ENCODE measurements at places on chromosomes 12 and 14.

GRCh38 chr12:23133471-23133870 is 508.5 kb downstream of the ETNK1 start:
- no peak for DNase-seq

DNA sequence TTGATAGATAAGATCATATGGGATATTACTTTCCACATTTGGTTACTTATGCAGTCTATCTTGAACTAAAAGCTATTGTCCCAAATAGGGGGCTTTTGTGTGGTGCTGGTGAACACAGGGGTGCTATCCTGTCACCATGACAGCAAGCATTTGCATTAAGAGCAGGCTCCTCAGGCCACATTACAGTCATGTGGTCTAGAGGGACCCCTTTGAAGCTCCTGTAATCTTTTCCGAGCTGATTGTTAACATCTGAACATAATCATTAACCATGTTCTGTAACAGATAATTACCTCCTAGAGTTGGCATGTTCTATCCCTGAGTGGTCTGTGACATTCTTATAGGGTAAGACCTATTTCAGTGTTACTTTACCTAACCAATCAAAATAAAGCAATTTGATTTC is 178.8 kb downstream of the KTN1 start:
- DNase-seq = no peak

GRCh38 chr12:46342562-46343033 is 30.0 kb downstream of the SLC38A2 start:
- no peak for DNase-seq

DNA sequence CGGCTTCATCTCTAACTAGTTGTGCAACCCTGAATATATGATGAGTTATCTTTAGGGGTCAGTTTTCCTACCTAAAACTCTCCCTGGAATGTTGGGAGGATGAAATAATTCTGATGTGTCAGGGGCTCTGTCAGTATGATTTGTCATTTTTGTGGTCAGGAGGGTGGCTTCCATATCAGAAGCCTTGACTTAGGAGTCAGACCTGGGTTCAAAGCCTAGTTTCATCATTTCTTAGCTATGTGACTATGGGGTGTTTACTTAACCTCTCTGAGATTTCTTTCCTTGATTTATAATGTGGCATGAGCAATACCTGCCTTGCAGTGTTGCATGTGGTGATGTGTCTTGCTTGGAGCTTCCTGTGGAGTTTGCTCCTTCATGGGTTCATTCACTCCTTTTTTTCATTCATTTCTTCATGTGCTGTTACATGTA is 146.8 kb downstream of the CHST11 start:
- no peak for DNase-seq

DNA sequence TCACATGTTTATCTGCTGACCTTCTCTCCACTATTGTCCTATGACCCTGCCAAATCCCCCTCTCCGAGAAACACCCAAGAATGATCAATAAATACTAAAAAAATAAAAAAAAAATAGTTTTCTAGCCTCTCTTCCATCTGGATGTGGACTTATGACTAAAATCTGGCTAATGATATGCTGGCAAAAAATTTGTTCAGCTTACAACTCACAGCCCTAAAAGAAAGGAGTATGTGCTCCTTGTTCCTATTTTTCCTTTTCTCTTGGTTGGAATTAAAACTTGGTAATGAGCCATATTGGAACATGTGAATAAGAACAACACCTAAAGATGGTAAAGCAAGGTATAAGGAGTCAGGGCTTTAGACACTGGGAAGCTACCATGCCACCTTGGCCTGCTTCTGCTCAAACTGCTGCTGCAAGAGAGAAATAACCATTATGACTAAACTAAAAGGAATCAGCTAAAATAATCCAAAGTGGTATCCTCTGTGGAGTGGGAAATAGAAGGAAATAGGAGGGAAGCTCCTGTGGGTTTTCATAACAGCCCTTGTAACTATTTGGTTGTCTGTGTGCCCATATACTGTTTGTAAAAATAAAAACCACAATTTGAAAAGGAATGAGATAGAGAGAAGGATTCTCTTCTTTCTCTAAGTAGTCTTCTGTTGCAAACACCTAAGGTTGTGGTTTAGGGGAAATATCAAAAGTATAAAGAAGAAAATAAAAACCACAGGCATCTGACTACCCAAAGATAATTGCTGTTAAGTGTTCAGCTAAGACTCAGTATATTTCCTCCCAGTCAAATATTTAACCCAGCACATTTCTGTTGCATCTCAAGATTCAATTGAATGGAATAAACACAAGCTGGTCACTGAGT is 53.8 kb downstream of the SDR9C7 start:
- DNase-seq = no peak

GRCh38 chr14:81125536-81125935 is 95.2 kb downstream of the GTF2A1 start:
- DNase-seq = no peak

DNA sequence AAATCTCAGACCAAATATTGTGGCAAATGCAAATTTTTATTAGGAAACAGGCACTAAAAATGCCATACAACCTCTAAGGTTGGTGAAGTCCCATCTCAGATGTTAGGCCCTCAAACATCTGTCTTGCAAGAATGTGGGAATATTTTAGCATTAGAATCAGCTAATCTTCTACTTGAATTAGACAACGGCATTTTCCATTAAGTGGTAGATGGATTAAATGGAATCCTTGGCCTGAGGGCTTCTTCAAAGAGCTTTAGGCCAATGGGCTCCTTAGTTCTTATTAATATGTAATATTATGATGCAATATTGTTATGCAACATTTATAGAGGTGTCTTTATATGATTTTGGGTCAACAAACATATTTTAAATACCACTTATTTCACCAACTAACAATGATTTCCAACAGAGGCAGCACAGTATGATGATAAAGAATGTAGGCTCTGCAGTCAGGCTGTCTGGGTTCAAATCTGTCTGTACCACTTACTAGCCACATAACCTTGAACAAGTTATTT is 122.9 kb upstream of the PLEKHA5 start:
- no peak for DNase-seq

GRCh38 chr12:129296671-129297070 is 443.4 kb downstream of the GLT1D1 start:
- DNase-seq = no peak

DNA sequence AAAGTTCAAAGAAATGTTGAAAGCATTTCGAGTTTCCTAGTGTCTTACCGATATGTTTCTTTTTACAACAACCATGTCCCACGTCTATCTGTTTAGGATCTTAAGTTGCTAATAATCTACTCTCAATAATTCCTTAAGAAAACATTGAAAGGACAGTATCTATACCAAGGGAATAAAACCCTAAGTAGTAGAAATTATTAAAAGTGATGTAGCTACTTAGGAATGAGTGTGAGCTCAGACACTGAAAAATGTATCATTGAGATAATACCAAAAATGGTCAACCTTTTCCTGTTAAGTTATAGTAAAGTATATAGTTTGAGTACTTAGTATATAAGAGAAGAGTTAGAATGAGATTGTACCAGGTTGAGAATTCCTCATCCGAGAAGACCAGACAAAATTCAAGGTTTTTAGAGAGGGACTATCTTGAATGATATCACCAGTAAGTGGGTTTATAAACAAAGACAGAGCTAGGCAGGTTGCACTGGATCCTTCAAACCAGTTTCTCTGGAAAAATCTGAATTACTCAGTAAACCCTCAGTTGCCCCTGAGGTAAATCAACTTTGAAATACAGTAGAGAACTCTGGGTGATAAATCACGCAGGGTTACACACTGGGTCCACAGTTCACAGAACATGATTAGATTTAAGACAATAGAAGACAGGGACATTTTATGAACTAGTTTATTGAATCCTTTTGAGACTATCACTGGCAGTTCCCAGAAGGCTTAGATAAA is 96.8 kb downstream of the ERGIC2 start:
- DNase-seq = no peak

GRCh38 chr14:101585211-101585610 is 23.9 kb downstream of the DIO3 start:
- DNase-seq = no peak

DNA sequence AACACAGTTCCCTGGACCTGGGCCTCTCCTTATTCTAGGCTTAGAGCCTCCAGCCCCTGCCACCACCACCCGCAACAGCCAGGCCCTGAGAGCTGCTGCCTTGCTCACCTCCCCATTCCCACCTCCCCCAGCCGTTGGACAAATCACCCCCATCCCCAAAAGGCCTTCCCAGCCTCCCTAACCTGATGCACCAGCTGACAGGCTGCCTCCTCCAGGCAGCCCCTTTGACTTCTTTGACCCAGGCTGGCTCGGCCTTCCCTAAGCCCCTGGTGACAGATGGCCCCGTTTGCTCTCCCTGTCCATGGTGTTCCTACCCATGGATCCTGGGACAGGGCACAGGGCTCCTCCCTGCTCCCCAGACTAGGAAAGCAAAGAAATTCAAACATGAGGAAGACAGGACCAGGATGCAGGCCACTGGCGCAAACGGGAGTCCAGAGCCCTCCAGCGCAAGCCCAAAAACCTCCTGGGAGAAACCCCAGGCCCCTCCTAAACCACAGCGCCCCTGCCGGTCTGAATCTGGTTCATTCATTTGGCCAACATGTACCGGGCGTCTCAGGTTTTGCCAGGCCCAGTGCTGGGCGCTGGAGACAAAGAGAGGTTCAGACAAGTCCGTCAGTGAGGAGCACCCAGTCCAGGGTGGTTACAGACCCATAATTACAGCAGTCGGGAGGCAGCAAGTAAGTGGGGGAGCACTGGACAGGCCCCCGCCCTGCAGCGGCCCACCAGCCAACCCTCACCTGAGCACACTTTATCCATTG is 2.4 kb downstream of the AKT1 start:
- DNase-seq = no peak

DNA sequence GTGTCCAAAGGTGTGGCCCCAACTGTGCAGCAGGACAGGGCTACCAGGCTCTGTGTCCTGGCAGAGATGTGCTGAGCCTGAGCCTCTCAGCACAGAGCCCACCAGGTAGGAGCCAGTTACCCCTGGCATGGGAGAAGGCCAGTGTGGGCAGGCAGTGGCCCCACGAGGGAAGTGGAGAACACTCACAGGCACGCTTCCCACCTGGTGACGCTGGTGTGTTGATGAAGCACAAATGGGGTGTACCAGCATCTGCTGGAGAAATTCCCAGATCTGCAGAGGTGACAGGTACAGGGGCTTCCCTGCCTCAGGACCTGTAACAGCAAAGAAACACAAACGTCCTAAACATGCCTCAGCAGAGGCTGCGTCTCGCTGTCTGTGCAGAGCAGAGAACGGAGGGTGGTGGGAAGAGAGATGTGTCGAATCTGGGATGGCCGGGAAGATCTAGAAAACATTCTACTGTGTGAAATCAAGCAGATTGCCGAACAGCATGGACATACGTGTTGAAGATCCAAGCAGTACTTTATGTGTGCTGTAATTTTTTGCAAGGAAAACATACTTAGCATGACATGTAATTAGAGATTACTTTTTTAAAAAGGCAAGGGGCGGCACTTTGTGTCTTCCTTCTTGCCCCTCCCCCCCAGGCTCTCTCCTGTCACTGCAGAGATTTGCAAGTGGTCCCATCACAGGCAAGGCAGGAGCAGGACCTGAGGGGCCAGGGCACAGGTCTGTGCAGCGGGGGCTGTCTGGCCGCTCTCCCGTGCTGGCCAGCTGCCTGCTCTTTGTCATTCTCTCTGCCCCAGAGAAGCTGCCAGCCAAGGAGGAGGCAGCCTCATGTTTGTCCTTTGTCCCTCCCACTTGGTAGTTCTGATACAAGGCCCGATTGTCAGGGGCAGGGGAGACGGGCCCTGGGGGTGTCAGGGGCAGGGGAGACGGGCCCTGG is 17.3 kb downstream of the HIP1R start:
- DNase-seq = no peak

GRCh38 chr14:55198749-55199148 is 7.4 kb upstream of the DLGAP5 start:
- no peak for DNase-seq

GRCh38 chr12:58801986-58802385 is 118.3 kb downstream of the LRIG3 start:
- DNase-seq = no peak

DNA sequence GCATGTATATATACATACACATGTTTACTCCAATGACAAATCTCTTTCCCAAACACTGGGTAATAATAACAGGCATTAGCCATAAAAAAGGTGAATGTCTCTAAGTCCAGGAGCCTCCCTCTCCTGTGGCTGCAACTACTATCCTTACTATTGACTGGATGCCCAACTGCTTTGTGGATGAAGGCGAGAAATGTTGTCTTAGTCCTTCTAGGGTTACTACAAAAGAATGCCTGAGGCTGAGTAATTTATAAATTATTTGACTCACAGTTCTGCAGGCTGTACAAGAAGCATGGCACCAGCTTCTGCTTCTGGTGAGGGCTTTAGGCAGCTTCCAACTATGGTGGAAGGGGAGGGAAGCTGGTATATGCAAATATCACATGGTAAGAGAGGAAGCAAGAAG is 366.0 kb upstream of the DDHD1 start:
- no peak for DNase-seq

DNA sequence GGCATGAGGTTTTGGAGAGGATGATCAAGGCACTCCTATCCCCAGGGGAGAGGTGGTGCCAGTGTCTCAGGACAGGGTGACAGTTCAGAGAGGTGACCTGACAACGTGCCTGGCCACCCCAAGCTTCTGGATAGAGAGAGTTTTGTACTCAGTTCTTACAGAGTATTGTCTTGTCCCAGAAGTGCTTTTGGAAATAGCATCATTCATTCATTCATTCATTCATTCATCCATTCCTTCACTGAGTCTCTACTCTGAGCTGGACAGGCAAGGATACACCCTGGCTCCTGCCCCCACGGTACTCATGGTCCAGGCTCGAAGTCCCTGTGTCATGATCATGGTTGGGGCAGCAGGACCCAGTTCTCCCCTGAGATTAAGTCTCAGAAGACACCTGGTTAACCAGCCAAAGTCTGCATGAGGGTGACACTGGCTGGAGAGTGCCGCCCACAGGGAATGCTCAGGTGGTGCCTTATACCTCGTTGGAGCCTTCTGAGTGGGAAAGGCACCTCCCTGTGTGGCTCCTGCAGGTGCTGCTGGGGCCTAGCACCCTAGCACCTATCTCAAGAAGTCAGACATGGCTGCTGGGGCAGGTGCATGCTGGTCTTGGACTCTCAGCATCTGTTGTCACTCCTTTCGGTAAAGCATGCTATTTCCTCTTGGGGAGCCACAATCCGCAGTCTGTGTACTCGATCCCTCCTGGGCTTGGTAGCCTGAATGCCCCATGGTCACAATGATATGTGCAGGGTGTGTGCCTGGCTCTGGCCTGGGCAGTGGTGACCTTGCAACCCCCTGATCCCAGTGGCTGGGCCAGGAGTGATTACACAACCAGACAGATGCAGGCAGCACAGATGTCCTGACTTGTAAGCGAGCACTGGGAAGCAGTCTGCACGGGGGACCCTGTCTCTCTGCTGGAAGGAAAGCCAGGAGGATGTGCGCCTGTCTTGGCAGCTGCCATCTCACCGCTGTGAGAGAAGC is 57.8 kb downstream of the C14orf132 start:
- DNase-seq = no peak

- no peak for DNase-seq
These were observed 73.6 kb upstream of the ELK3 start for GRCh38 chr12:96120359-96121100.

- DNase-seq = no peak
These were observed 30.5 kb upstream of the MAX start for GRCh38 chr14:65132855-65133254.

- no peak for DNase-seq
These were observed 75.4 kb downstream of the BTG1 start for GRCh38 chr12:92070054-92070863.
